Epithelial cell of alveolus of lung (primary cell): ENCODE measurements at places on chromosomes 1 and 21. TPM values are rescaled to one million over a fixed set of nuclear protein-coding genes. Genes with fewer than 3 reads are reported as not detected.

The GJA9 gene
- total RNA-seq, result not detected in 2 replicates

The EXOSC10 gene
- total RNA-seq, result 28.8 and 40.1 TPM in 2 replicates

The STYXL2 gene
- 0.72 TPM in 1 of 2 replicates, not detected in the other for total RNA-seq

The OR2L2 gene
- not detected in 2 replicates for total RNA-seq

The GPR61 gene
- not detected in 2 replicates for total RNA-seq

The YRDC gene
- 18.0 and 24.0 TPM in 2 replicates for total RNA-seq

The CLK2 gene
- 19.5 and 23.6 TPM in 2 replicates for total RNA-seq

The CSF1 gene
- 29.0 and 33.3 TPM in 2 replicates for total RNA-seq

The OR2L8 gene
- not detected in 2 replicates for total RNA-seq

The ANGPTL1 gene
- 2.3 and 8.2 TPM in 2 replicates for total RNA-seq

The CD48 gene
- not detected in 2 replicates for total RNA-seq

The C1orf141 gene
- total RNA-seq, result not detected in 2 replicates

The ALX3 gene
- total RNA-seq, result not detected in 2 replicates

The ZNF281 gene
- total RNA-seq, result 17.8 and 19.5 TPM in 2 replicates

The NGF gene
- 1.2 TPM in 1 of 2 replicates, not detected in the other for total RNA-seq

The PAX7 gene
- total RNA-seq, result not detected in 2 replicates

The TTC22 gene
- 0.26 TPM in 1 of 2 replicates, not detected in the other for total RNA-seq

The ZNF683 gene
- not detected in 2 replicates for total RNA-seq

The LRRC7 gene
- 0.26 TPM in 1 of 2 replicates, not detected in the other for total RNA-seq

The TMEM240 gene
- total RNA-seq, result 4.4 and 10.3 TPM in 2 replicates

The CFAP107 gene
- not detected in 2 replicates for total RNA-seq

The TMPRSS15 gene
- total RNA-seq, result not detected in 2 replicates

The MAN1A2 gene
- 25.6 and 28.8 TPM in 2 replicates for total RNA-seq

The MIGA1 gene
- 8.1 and 11.0 TPM in 2 replicates for total RNA-seq

The CELA3B gene
- total RNA-seq, result not detected in 2 replicates

The HES2 gene
- total RNA-seq, result 0.08 and 5.0 TPM in 2 replicates

The ZNF593OS gene
- not detected in 2 replicates for total RNA-seq

The CDK18 gene
- total RNA-seq, result 2.7 and 5.9 TPM in 2 replicates

The C1QC gene
- not detected in 2 replicates for total RNA-seq

The SDF4 gene
- 198 and 213 TPM in 2 replicates for total RNA-seq

The KLHDC9 gene
- 0.96 and 1.0 TPM in 2 replicates for total RNA-seq

The TIE1 gene
- 1.0 and 2.8 TPM in 2 replicates for total RNA-seq

The LAPTM5 gene
- 0.39 and 3.7 TPM in 2 replicates for total RNA-seq

The B3GALT5 gene
- total RNA-seq, result 0.08 and 0.39 TPM in 2 replicates

The TRIM62 gene
- 5.1 and 9.4 TPM in 2 replicates for total RNA-seq

The HHAT gene
- total RNA-seq, result 0.24 and 3.1 TPM in 2 replicates

The RGS16 gene
- total RNA-seq, result 0.39 and 0.40 TPM in 2 replicates

The KRTAP19-1 gene
- not detected in 2 replicates for total RNA-seq

The C1orf116 gene
- 0.40 and 2.3 TPM in 2 replicates for total RNA-seq

The IL10 gene
- 0.56 TPM in 1 of 2 replicates, not detected in the other for total RNA-seq

The LCE2A gene
- not detected in 2 replicates for total RNA-seq

The ATXN7L2 gene
- total RNA-seq, result 4.7 and 6.5 TPM in 2 replicates

The TGFB2 gene
- total RNA-seq, result 5.0 and 27.2 TPM in 2 replicates

The PWP2 gene
- total RNA-seq, result 4.8 and 8.2 TPM in 2 replicates

The LCE2B gene
- not detected in 2 replicates for total RNA-seq

The NUP210L gene
- not detected in 2 replicates for total RNA-seq

The PPM1J gene
- 0.88 and 2.3 TPM in 2 replicates for total RNA-seq

The THEM5 gene
- not detected in 2 replicates for total RNA-seq

The HECTD3 gene
- total RNA-seq, result 21.2 and 26.6 TPM in 2 replicates

The MAP7D1 gene
- 148 and 160 TPM in 2 replicates for total RNA-seq

The ACOT11 gene
- total RNA-seq, result 0.40 and 1.3 TPM in 2 replicates

The SERPINC1 gene
- 0.13 TPM in 1 of 2 replicates, not detected in the other for total RNA-seq
